ENCODE measurements at places on chromosomes 5 and 9.

- H3K36me3 ChIP-seq: no peaks in the 10 kb centered on the region
- H3K4me1 ChIP-seq: no peaks in the 10 kb centered on the region
- no peak overlapping the region for H3K27ac ChIP-seq
- H3K27me3 ChIP-seq: no peaks in the 10 kb centered on the region
- DNase-seq: no peak
These were observed 112.0 kb upstream of the SPOCK1 start for GRCh38 chr5:137611011-137611580.

DNA sequence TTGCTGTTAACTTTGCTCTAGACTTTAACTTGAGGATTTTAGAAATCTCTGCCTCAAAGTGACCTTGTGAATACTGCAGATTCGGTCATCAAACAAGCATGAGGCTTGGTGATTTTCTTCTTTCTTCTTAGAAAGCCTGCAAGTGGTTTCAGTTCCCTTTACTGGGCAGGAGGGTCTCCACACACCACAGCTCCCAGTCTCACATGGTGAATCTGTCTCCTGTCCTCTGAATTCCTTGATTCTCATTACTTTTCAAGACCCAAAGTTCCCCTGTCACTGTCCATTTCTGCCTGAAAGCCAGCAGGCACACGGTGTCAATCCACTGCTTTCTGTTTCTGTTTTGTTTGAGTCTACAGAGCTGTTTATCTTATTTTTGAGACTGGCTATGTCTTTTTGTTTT, 14.1 kb downstream of the HSPB3 start:
- no peak overlapping the region for H3K27ac ChIP-seq
- H3K4me3 ChIP-seq: peak overlapping the region; percentile 64
- DNase-seq: no peak
- peaks cover 3% of the 10 kb centered on the region for H3K4me1 ChIP-seq
- no peaks in the 10 kb centered on the region for H3K36me3 ChIP-seq

- H3K27me3 ChIP-seq: no peaks in the 10 kb centered on the region
- H3K27ac ChIP-seq: no peak overlapping the region
- H3K36me3 ChIP-seq: no peaks in the 10 kb centered on the region
These were observed 205.0 kb upstream of the RAD23B start for GRCh38 chr9:107078061-107078460.

GRCh38 chr9:128415281-128415680, 5.4 kb upstream of the CERCAM start:
- no peak overlapping the region for H3K4me3 ChIP-seq
- no peaks in the 10 kb centered on the region for H3K27me3 ChIP-seq
- no peaks in the 10 kb centered on the region for H3K4me1 ChIP-seq
- H3K27ac ChIP-seq: no peak overlapping the region

GRCh38 chr9:122036988-122037387, 56.1 kb downstream of the TTLL11 start:
- no peaks in the 10 kb centered on the region for H3K36me3 ChIP-seq
- DNase-seq: no peak
- no peak overlapping the region for H3K4me3 ChIP-seq
